GM20000 (cell line): ENCODE measurements at places on chromosomes 16 and 17.

- DNase-seq, result no peak
These were observed 32.3 kb upstream of the NUFIP2 start for GRCh38 chr17:29326023-29326813.

DNA sequence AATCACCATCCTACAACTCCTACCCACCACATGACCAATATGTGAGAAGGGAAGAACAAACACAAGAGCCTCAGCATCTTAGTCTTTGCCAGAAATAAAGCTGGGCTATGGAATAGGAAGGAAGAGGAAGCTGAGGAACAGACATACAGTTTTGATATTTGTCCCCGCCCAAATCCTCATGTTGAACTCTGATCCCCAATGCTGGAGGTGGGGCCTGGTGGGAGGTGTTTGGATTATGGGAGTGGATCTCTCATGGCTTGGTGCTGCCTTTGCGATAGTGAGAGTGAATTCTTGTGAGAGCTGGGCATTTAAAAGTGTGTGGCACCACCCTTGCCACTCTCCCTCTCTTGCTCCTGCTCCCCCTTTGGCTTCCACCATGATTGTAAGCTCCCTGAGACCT, 52.4 kb upstream of the NLK start:
- DNase-seq, result no peak

- DNase-seq, result no peak
These were observed 38.7 kb downstream of the CMIP start for GRCh38 chr16:81483064-81483969.

- no peak for DNase-seq
These were observed 156.2 kb downstream of the CYB561 start for GRCh38 chr17:63289931-63290330.

GRCh38 chr16:8376430-8376829, 213.9 kb downstream of the TMEM114 start:
- no peak for DNase-seq

GRCh38 chr16:10126686-10127085, 55.5 kb downstream of the GRIN2A start:
- no peak for DNase-seq

DNA sequence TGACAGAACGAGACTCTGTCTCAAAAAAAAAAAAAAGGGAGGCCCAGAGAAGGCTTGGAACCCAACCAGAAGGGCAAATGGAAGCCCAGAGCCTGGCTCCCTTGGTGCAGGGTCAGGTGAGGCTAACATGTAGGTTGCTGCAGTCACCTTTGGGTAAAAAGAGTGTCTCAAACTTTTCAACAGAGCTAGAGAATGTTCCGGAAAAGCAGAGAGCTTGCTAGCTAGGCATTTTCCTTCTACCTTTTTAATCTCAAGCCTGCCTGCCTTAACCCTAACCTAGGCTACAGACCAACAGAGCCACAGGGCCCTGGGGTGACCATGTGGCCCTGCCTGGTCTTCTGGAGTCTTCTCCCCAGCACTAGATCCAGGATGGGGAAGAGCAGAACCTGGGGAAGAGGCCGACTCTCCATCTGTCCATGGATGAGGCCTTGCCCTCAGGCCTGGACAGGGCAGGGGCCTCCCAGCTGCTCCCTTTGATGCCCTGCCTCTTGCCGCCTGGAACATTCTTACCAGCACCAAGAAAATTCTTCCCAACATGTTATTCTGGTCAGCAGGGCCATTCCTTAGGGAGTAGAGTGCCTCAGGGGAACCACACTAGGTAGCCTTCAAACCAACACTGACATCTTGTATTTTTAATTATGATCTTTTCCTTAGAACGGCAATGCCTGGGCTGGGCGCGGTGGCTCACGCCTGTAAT, 30.1 kb downstream of the SLC43A2 start:
- DNase-seq, result no peak

GRCh38 chr16:69424935-69425784, 741 bp downstream of the CYB5B start:
- DNase-seq, result no peak
